ENCODE measurements at places on chromosomes 7 and 10. TPM values are rescaled to one million over a fixed set of nuclear protein-coding genes. Genes with fewer than 3 reads are reported as not detected.

GRCh38 chr7:135388616-135389015 is 121.3 kb downstream of the CNOT4 start:
- no peaks in the 10 kb centered on the region for H3K27me3 ChIP-seq
- H3K4me3 ChIP-seq: no peak overlapping the region
- H3K27ac ChIP-seq: no peak overlapping the region
- peaks cover 3% of the 10 kb centered on the region for H3K36me3 ChIP-seq
- no peak for DNase-seq
- H3K4me1 ChIP-seq: no peaks in the 10 kb centered on the region

- H3K4me1 ChIP-seq: peaks cover 20% of the 10 kb centered on the region
- DNase-seq: peak; percentile 66
- no peak overlapping the region for H3K27ac ChIP-seq
- no peaks in the 10 kb centered on the region for H3K36me3 ChIP-seq
- H3K4me3 ChIP-seq: no peak overlapping the region
These were observed 63.5 kb upstream of the C10orf90 start for GRCh38 chr10:126734015-126734414.

DNA sequence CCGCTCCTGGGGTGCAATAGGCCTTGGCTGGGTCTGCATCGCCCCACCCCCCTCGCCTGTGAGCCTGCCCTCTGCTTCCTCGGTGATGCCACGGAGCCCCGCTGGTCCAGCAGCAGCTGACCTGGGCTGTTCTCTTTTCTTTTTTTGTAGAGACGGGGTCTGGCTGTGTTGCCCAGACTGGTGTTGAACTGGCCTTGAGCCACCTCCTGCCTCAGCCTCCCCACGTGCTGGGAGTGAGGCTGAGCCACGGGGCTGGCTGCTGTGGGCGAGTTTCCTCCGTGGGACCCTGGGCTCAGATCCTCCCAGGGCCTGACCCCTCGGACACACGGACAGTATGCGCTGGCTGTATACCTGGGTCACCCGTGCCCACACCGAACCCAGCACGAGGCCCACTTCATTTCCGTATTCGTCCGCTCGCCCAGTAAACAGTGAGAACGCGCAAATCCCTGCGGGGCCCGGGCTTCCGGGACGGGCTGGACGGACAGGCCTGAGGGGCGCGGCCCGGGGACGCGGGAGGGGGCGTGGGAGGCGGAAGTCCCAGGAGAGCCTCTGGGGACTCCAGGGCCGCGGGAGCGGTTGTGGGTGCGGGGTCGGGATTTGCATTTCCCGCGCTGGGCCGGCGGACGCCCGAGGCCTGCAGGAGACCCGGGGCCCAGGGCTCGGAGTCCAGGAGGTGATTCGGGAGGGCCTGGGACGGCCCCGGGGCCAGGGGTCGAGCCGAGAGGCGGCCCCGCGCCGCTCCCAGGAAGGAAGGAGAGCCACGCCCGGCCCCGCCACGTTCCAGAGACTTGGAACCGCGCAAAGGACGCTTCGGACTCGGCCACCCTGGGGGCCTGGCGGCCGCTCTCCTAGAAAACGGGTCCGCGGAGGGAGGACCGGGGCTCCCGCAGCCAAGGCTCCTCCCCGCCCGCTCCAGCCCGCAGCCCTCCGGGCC is 57.7 kb upstream of the DNAJB6 start:
- H3K27me3 ChIP-seq: peaks cover 16% of the 10 kb centered on the region
- H3K27ac ChIP-seq: no peak overlapping the region
- H3K4me3 ChIP-seq: peak overlapping the region; percentile 53
- no peaks in the 10 kb centered on the region for H3K36me3 ChIP-seq
- peaks cover 20% of the 10 kb centered on the region for H3K4me1 ChIP-seq
- peak; percentile 65 for DNase-seq

- no peaks in the 10 kb centered on the region for H3K4me1 ChIP-seq
- no peaks in the 10 kb centered on the region for H3K36me3 ChIP-seq
- H3K27ac ChIP-seq: no peak overlapping the region
- H3K27me3 ChIP-seq: no peaks in the 10 kb centered on the region
- no peak overlapping the region for H3K4me3 ChIP-seq
These were observed 147.3 kb upstream of the VSTM2A start for GRCh38 chr7:54394834-54395233.

Gene CRTAC1
- polyA plus RNA-seq: 1.3 TPM

Measured in muscle of leg (tissue), 16 donors.